ENCODE measurements at places on chromosomes 12 and 14.
A peak's percentile ranks its signal among the peaks of the same experiment; 100 is the strongest.

DNA sequence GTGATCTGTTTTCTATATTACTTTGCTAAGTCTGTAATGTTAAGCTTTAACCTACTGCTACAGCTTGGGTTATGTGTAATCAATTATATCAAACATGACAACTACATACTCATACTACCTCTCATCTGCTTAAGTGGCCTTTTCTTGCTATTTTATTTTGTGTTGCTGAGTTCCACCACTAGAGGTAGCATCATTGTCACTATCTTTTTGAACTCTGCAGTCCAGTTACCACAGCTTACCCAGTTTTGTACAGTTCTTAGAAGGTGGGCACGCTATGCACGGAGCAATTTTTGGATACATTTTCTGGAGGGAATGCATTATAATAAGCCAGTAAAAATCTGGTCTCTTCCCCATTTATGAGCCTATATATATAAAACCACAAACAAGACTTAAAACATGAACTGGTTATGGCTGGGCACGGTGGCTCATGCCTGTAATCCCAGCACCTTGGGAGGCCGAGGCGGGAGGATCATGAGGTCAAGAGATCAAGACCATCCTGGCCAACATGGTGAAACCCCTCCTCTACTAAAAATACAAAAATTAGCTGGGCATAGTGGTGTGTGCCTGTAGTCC lies 48.5 kb downstream of the SAV1 start:
- peak; percentile 10 for DNase-seq

GRCh38 chr12:112321245-112321644 lies 61.0 kb downstream of the HECTD4 start:
- DNase-seq, result no peak

DNA sequence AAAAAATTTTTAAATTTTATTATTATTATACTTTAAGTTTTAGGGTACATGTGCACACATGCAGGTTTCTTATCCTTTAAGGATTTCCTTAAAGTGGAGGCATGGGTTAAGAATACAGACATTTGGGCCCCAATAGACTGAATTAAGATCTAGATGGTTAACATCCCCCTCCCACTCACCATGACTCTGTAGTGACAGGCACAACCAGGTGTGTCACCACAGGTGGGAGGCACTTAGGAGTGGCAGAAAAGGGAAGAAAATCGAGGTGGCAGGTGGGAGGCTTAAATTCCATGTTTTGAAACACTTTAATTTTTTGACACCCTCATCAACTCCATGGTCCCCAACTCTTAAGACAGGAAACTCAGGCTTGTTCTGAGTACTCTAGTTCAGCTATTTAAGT lies 37.6 kb upstream of the GRIP1 start:
- DNase-seq, result no peak

- DNase-seq, result no peak
These were observed 28.5 kb downstream of the SLC8B1 start for GRCh38 chr12:113306382-113306781.

GRCh38 chr14:25032092-25032784 lies 17.7 kb downstream of the STXBP6 start:
- DNase-seq, result no peak

GRCh38 chr14:99535448-99535847 lies 54.2 kb downstream of the CCNK start:
- DNase-seq, result no peak

DNA sequence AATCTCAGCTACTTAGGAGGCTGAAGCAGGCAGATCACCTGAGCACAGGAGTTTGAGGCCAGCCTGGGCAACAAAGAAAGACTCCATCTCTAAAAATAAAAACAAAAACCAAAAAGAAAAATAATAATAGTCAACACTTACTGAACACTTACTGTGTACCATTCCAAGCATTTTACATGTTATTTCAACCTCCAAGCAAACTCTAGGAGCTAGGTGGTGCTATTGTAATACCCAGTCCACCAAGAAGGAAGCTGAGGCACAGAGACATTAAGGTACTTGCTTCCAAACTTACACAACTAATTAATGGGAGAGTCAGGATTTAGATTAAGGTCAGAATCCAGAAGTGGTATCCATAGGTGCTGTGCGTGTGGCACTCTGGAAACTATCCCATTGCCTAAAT lies 13.7 kb upstream of the OR6J1 start:
- DNase-seq, result no peak

- peak; percentile 75 for DNase-seq
These were observed 68.2 kb upstream of the ETV6 start for GRCh38 chr12:11581179-11581755.

GRCh38 chr12:22787557-22787956 lies 162.6 kb downstream of the ETNK1 start:
- DNase-seq, result no peak

GRCh38 chr14:89131004-89131750 lies 285.9 kb downstream of the FOXN3 start:
- no peak for DNase-seq

- no peak for DNase-seq
These were observed 105.7 kb downstream of the GRIN2B start for GRCh38 chr12:13875744-13876143.

All from CD4-positive, alpha-beta T cell treated with Interleukin-4 for 4 hours (primary cell).